ENCODE measurements at places on chromosomes 4 and X. TPM values are rescaled to one million over a fixed set of nuclear protein-coding genes. Genes with fewer than 3 reads are reported as not detected.
A peak's percentile ranks its signal among the peaks of the same experiment; 100 is the strongest.

The CLCN4 gene
- 46.1 TPM for polyA plus RNA-seq

The RASGEF1B gene
- 47.2 TPM for polyA plus RNA-seq

The ERAS gene
- not detected for polyA plus RNA-seq

The CD40LG gene
- not detected for polyA plus RNA-seq

The EMCN gene
- polyA plus RNA-seq: not detected

The GCNA gene
- 0.19 TPM for polyA plus RNA-seq

The ABCE1 gene
- polyA plus RNA-seq: 53.2 TPM

The RBM41 gene
- polyA plus RNA-seq: 12.9 TPM

The ADRA2C gene
- polyA plus RNA-seq: not detected

The STK32B gene
- 4.7 TPM for polyA plus RNA-seq

The MAD2L1 gene
- 7.9 TPM for polyA plus RNA-seq

The LDB2 gene
- not detected for polyA plus RNA-seq

The CXorf38 gene
- polyA plus RNA-seq: 44.3 TPM

The C4orf46 gene
- polyA plus RNA-seq: 6.8 TPM

The FAM47E gene
- polyA plus RNA-seq: not detected

DNA sequence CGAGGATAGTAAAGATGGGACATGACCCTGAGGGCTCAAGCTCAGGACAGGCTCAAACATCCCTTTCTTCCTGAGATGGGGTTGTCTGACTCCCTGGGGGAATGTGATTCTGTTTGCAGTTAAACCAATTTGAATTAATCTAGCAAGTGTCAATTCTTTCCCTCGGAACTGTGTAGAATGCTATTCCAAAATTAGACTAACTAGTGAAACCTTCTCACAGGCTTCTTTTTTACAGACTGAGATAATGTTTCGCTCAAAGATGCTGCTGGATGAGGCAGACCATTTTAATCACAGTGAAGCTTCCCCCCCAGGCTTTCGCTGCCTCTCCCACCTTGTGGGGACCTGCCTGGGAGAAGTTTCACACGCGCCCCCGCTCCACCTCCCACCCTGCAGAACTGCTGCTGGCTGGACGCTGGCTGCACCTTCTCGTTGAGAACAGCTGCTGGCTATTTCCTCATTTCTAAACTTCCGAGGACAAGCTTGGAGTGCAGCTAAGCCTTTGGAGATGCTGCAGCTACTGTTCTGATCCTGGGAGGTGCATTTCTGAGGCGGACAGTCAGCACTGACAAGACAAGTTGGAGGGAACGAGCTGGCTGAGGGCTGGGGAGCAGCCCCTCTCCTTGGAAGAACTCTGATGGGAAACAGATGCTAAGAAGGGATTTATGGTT is 297.8 kb downstream of the RAPGEF2 start:
- no peak for DNase-seq

GRCh38 chr4:6734165-6734786 is 18.3 kb downstream of the BLOC1S4 start:
- DNase-seq: no peak

- DNase-seq: no peak
Observed at GRCh38 chr4:161546902-161547301, 616.9 kb downstream of the FSTL5 start.

DNA sequence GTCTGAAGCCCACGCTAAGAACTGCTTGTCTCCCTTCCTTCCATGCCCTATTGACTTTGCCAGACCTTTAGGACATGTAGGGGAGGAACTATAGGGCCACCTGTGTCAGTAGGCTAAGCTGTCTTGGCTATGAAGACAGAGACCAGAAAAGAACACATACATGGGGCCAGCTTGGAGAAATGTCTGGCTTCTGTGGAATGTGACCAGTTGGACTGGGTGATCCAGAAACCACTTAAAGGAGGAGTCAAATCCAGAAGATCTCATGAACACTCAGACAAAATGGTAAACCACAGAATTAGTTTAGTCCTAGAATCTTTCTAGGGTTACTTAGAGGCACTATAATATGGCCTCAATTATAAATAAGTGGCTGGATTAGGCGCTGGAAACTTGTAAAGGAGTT is 42.0 kb downstream of the PHKA2 start:
- no peak for DNase-seq

- no peak for DNase-seq
Observed at GRCh38 chrX:109862433-109862832, 129.4 kb upstream of the ACSL4 start.

DNA sequence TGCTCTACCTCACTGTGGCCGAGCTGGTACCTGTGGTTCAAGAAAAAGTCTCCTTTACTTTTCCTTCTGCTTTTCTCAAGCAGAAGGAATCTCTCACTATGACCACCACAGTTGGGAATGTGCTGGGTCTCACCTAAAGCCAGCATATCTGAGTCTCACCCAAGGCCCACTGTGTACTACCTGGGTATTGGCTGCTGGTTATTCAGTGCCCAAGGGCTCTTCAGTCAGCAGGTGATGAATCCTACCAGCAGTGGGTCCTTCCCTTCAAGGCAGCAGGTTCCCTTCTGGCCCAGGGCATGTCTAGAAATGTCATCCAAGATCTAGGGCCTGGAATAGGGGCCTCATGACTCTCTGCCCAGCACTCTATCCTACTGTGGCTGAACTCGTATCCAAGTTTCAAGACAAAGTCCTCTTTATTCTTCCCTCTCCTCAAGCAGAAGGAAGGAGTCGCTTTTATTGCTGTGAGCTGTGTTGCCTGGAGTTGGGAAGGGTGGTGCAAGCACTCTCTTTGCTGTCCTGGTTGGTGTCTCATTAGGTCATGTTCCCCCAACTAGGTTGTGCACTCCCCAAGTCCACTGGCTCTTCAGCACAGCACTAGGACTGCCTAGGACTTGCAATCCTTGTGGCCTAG is 6.1 kb downstream of the CXCL10 start:
- no peak for DNase-seq

GRCh38 chrX:6299724-6300123 is 71.1 kb upstream of the NLGN4X start:
- DNase-seq: no peak

GRCh38 chr4:169397762-169398161 is 127.0 kb upstream of the SH3RF1 start:
- DNase-seq: no peak

GRCh38 chrX:134533352-134533751 is 73.4 kb downstream of the HPRT1 start:
- DNase-seq: no peak

GRCh38 chrX:107484002-107484726 is 34.7 kb downstream of the FRMPD3 start:
- DNase-seq: no peak

GRCh38 chr4:16692046-16692445 is 206.4 kb downstream of the LDB2 start:
- no peak for DNase-seq

GRCh38 chr4:42678512-42678911 is 21.6 kb upstream of the ATP8A1 start:
- DNase-seq: peak; percentile 32

DNA sequence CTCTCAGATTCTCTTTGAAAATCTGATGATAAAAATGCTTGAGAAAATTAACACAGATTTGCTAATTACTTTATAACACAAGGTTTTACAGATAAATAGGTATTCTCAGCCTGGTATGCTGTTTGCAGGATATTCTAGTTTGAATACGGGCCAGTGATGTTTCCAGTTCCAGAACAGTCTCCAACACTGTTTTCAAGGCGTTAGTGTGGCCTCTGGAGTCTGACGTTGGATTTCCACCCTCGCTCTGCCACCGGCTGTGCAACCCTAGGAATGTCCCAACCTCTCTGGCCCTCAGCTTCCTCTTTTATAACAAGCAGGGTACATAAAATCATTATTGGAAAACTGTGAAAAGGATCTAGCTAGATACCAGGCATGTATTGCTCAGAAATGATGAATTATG is 23.8 kb upstream of the CYP4V2 start:
- DNase-seq: no peak

- no peak for DNase-seq
Observed at GRCh38 chr4:36533944-36534343, 252.5 kb downstream of the DTHD1 start.

DNA sequence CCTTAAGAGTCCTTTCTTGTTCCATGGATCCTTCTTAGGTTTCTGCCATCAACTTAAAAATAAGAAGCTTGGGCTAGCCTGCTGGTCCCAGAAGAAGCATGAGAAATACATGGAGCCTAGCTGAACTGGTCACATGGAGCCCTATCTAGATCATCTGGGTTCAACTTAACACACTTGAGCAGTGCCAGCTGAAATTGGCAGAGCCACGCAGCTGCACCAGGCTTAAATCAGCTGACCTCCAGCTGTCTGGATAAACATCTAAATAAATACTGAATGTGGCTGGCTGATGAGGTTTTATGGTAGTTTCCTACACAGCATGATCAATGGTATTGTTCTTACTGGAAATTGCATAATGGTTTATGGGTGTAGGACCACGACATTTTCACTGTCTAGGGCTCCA is 598.4 kb upstream of the FAM241A start:
- DNase-seq: no peak

- no peak for DNase-seq
Observed at GRCh38 chrX:148499638-148500422, 587 bp upstream of the AFF2 start.

DNA sequence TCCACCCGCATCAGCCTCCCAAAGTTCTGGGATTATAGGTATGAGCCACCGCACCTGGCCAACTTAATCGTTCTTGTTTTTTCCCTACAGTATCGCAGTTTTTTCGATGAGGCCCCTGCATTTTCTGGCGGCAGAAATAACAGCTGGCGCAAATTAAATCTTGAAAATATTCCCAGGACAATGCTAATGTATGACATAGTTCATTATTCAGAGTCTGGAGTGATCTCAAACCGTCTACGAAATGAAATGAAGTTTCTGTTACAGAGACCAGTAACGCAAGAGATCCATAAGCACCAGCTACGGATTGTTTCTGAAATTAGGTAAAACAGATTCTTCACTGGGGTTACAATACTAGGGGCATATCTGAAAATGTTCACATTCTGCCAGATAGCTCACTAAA is 27.3 kb downstream of the CXorf58 start:
- DNase-seq: no peak

- no peak for DNase-seq
Observed at GRCh38 chr4:7788694-7789425, 150.8 kb downstream of the AFAP1 start.

GRCh38 chr4:27084685-27085361 is 224.2 kb downstream of the STIM2 start:
- DNase-seq: no peak

- no peak for DNase-seq
Observed at GRCh38 chr4:182839256-182839655, 77.9 kb downstream of the DCTD start.

DNA sequence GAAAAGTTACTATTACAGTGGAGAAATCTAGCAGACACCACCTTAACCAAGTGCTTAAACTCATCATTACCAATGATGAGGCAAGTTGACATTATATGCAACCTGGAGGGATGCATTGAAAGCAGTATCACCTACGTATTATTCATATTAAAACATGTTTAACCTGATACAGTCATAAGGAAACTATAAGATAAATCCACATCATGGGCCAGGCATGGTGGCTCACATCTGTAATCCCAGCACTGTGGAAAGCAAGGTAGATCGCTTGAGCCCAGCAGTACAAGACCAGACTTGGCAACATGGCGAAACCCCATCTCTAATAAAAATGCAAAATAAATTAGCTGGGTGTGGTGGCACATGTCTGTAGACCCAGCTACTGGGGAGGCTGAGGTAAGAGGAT is 22.3 kb upstream of the INTU start:
- no peak for DNase-seq

GRCh38 chrX:40127052-40127451 is 29.3 kb upstream of the BCOR start:
- peak; percentile 14 for DNase-seq

GRCh38 chrX:6666624-6667023 is 131.7 kb upstream of the VCX3A start:
- DNase-seq: no peak

DNA sequence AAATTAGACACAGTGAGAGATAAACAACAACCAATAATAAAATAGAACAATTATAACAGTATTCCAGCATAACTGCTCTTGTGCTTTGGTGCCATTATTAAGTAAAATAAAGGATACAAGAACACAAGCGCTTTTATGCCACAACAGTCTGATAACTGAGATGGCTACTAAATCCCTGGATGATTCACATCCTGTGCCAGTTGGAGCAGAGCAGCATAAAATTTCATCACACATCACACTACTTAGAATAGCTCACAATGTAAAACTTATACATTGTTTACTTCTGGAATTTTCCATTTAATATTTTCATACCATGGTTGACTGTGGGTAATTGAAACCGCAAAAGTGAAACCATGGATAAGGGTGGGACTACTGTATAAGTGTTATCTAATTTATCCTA is 399.9 kb upstream of the CNKSR2 start:
- DNase-seq: no peak

DNA sequence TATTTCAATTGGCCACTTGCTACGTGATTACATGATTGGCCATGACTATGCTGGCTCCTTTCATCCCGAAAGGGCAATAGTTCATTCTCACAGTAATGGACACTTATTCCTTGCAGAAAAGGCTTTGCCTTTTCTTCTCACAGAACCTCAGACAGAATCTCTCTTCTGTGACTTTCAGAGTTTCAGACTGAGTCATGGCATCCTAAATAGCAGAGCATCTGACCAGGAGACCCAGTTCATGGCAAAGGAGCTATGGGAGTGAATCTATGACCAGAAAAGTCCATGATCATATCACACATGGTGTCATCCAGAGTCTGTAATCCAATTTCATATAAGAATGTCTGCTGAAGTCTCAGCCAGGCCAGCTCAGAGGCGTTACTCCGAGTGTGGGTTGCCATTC is 263.3 kb upstream of the CLNK start:
- DNase-seq: no peak

DNA sequence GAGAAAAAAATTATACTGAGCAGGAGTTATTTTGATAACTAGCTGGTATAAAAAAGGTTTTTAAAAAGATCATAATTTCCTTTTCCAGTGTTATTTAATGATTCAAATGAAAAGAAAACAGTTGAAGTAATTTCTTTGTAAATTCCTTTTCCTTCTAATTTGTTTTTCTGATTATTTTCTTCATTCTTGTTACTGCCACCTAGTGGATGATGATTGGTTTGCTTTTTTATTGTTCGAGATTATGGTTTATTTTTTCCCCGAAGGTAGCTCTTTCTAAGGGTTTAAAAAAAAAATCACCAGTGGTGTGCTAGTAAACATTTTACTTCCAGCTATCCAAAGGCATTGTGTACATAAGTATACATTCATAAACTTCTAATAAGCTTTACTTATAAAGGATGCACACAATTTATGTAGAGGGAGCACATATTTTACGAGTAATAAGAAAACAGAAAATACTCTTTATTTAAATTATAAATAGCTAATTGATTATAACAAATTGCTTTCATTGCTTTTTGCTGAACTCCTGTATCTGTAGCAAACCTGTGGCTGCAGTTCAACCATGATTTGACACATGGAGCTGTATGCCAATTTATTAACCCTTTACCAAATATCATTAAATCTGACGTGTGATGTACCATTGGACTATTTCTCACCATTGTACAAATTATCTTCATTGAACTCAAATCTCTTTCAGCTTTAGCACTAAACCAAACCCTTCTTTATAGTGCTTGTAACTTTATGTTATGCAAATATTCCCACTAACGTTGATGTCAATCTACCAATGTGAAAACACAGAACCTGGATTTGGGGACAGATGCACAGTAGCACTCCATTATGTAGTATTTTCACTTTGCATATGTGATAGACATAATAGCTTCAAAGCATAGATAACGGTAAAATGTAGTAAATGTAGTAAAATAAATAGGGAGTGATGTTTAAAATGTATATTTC is 97.8 kb upstream of the ANK2 start:
- DNase-seq: no peak

- DNase-seq: no peak
Observed at GRCh38 chrX:43899878-43900815, 17.9 kb upstream of the MAOB start.

- no peak for DNase-seq
Observed at GRCh38 chr4:119244832-119245231, 32.3 kb downstream of the USP53 start.

GRCh38 chr4:98248934-98249333 is 12.2 kb upstream of the RAP1GDS1 start:
- DNase-seq: no peak
